ENCODE measurements at places on chromosomes 11 and 22.

DNA sequence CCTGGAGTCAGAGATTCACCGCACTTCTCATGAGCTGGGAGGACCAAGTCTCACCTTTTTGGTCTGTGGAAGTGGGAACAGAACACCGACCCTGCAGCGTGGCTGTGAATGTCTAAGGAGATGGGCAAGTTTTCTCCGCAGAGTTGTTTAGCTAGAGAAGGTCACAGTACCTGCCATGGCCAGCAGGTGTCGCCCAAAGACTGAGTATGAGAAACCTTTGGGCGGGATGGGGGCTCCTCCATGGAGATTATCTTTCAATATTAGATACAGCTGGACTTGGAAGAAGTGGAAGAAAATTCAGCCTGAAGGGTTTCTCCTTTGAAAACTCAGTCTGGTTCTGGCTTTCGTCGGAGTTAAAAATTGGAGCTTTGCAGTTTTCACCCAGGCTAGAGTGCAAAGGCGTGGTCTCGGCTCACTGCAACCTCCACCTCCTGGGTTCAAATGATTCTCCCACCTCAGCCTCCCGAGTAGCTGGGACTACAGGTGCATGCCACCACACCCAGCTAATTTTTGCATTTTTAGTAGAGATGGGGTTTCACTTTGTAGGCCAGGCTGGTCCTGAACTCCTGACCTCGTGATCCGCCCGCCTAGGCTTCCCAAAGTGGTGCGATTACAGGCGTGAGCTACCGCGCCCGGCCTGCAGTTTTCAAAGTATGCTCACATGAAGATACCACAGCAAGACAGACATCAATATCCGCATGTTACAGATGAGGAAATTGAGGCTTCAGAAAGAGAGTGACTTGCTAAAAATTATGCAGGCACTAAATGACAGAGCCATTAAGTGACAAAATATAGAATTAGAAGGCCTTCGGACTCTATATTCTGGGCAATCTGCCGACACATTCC lies 10.7 kb upstream of the DSCAML1 start:
- DNase-seq: no peak

- DNase-seq: no peak
These were observed 788 bp downstream of the LIN7C start for GRCh38 chr11:27505781-27506180.

DNA sequence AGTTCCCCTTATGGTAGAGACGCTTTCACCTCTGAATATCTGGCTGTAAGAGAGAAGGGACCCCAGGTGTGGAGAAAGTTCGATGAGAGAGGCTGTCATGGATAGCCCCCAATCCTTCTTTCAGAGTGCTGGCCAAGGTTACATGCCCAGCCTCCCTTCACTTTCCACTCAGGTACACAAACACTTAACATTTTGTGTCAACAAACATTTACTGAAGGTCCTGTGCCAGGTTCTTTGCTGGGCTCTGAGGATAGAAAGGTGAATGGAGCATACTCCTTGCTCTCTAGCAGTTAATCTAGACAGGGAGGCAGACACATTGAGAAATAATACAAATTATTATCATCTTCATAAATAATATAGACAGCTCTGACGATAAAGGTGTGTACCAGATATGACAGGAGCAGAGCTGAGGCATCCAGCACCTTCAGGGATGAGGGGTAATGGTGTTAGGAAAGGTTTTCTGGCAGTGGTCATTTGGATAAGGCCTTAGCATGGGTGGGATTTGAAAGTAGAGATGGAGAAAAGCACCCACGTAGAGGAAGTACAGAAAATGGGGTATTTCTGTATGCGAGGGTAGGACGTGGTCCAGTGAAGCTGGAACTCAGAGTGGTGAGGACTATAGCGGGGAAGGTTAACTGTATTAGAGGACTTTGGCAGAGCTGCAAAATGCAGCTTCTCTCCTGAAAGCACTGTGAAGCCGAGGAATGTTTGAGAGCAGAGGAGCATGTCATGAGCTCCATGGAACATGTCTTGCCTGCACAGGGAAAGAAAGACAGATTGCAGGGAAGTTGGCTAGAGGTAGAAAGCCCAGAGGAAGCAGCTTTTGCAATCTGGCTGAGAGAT lies 19.6 kb downstream of the PPFIBP2 start:
- DNase-seq: no peak

- DNase-seq: no peak
These were observed 7.2 kb downstream of the ATG16L2 start for GRCh38 chr11:72821221-72821919.

DNA sequence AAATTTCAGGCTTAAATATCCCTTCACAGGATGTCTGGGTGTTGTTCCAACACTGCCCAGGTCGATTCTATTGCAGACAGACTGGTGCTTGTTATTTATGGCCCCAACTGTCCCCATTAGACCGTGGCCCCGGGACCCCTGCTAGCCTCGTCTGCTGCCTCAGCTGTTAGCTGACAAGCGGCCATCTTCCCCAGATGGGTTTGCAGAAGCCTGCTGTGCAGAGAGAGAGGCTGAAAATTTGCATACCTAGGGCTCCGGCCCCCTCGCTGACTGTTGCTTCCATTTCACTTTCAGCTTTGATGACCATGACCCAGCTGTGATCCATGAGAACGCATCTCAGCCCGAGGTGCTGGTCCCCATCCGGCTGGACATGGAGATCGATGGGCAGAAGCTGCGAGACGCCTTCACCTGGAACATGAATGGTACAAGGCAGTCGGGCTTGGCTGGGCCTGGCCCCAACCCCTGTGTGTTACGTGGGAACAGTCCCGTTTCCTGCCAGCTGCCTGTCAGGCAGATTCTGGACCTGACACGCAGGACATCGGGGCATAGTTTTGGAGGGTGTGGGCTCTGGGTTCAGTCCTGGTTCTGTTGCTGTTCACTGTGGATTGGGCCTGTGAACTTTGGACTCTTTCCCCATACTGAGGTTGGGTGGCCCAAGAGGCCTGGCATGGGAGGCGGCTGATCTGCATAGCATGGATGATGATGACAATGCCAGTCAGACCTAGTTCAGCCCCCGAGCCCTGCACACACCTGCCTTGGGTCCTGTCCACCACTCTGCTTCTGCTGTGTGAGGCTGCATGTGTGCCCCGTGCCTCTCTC lies 16.4 kb downstream of the SMARCB1 start:
- no peak for DNase-seq

GRCh38 chr22:45686004-45686403 lies 14.4 kb downstream of the ATXN10 start:
- DNase-seq: no peak

- DNase-seq: no peak
These were observed 15.0 kb upstream of the ANO1 start for GRCh38 chr11:70063121-70063520.

DNA sequence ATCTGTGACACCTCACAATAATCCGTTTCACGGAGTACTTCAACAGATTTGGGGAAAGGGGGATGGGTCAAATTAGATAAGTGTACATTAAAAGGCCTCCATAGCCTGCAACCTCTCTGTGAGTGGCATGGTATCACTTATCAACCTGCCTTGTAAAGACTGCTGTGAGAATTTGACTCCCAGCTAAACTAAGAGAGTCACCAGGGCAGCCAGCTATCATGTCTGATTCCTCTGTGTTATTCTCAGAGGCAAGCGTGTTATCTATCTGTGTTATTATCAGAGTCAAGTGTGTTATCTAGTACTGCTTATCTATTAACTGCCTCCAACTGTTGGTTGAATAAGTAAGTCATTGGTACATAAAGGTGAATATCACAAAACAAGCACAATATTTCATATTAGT lies 4.1 kb upstream of the FAM83F start:
- no peak for DNase-seq
